ENCODE measurements at places on chromosomes 1 and 21.
A peak's percentile ranks its signal among the peaks of the same experiment; 100 is the strongest.

GRCh38 chr1:175204330-175204729, 11.8 kb upstream of the KIAA0040 start:
- no peak for DNase-seq

- no peak for DNase-seq
Measured at GRCh38 chr1:86829321-86829720, 84.6 kb downstream of the SELENOF start.

GRCh38 chr1:181062836-181063428, 25.6 kb upstream of the IER5 start:
- peak; percentile 48 for DNase-seq

GRCh38 chr1:145845144-145845513, 301 bp upstream of the NUDT17 start:
- DNase-seq: no peak

- DNase-seq: no peak
Measured at GRCh38 chr1:220504329-220504728, 23.6 kb upstream of the MARK1 start.

- DNase-seq: no peak
Measured at GRCh38 chr1:109944541-109944940, 33.9 kb downstream of the CSF1 start.

GRCh38 chr1:228376262-228376628, 30.4 kb downstream of the TRIM11 start:
- DNase-seq: peak; percentile 10

DNA sequence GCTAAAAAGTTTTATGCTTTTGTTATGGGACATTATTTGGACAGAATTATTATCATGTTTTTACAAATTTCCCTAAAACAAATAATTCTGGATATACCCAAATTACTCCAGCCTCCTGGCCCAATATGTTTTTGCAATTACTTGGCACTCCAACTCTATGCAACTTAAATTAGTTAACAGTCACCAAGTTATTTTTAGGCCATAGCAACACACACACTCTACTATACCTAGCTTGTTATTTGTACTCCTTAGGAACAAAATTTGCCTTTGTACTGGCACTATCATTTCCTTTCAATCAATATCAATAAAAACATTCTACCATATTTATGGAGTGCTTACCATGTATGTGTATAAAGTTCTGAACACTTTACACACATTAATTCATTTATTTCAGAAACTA, 7.7 kb downstream of the DUSP10 start:
- no peak for DNase-seq

DNA sequence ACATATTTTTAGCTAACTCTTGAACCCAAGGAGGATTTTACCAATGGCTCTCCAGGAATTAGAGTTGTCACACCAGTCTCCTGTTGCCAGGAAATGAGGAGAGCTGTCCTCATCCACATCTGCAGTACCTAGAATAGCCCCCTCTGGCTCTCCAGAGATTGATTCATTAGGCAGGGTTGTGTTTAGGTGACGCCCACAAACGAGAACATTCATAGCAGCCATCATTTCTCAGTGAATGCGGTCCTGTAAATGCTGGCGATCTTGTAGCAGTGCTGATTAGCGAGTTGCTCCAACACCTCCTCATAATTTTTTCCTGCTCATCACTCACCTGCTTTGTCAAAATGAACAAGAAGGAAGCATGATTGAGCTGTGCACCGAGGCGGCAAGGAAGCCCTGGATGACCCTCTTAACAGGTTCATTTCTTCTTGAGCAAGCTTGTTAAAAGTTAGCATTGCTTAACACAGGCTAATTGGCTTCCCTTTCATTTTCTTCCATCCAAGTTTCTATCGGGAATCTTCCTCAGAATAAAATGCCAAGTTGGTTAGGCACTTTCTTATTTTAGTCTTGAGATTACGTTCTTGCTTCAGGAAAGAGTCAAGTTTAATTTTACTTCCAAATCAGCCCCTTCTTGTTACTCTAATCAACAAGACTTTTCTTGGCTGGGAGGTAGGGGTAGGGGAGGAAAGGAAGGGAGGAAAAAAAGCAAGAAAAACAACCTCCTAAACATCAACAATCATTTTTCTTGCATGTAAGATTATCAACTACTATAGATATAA, 16.5 kb upstream of the KLHDC8A start:
- no peak for DNase-seq

GRCh38 chr1:205977402-205978014, 25.7 kb downstream of the RAB7B start:
- peak; percentile 77 for DNase-seq

GRCh38 chr1:206609229-206609991, 2.9 kb downstream of the EIF2D start:
- no peak for DNase-seq

- peak; percentile 64 for DNase-seq
Measured at GRCh38 chr1:208090388-208091301, 153.5 kb downstream of the PLXNA2 start.

DNA sequence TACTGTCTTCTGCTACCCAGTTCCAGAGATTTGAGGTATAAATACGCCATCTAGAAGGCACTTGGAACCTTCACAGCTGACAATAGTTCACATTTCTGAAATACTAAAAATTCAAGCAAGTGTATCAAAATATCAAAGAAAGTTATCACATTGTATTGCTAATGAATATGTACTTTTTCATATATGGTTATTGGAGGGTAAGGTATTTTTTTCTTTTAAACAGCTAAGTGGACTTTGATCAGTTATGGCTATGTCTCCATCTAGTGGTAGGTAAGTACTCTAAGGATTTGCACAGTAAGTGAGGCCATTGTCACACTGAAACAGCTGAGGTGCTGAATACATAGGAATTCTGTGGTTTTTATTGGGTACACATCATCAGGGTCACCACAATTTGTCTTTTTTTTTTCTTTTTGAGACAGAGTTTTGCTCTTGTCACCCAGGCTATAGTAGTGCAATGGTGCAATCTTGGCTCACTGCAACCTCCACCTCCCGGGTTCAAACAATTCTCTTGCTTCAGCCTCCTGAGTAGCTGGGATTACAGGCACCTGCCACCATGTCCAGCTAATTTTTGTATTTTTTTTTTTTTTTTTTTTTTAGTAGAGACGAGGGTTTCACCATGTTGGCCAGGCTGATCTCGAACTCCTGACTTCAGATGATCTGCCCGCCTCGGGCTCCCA, 49.1 kb upstream of the CR2 start:
- DNase-seq: peak; percentile 74

DNA sequence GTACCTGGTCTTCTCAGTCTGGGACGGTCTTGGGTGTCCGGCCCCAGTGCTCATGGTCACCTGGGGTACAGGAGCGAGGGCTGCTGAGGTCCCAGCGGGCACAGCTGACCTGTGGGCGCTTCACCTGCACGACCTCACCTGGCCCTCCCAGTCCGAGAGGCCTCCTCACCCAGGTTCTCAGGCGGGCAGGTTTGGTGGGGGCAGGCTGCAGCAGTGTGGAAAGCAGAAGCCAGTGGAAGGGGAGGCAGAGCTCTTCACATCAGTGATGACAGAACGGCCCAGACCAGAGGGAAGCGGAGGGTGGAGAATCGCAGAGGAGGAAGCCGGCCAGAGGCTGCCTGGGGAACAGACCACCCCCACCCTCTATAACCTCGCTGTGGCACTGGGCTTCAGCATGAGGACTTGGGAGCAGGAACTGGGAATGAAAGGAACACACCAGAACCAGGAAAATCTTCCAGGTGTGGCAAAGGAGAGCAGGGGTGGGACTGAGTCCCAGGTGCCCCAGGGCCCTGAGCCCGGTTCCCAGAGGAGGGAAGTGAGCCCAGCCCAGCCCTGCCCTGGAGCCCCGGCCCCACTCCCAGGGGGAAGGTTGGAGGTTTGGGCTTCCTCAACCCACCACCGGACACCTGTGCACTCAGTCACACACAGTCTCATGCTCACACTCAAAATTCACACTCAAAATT, 265.2 kb upstream of the VAMP3 start:
- no peak for DNase-seq

DNA sequence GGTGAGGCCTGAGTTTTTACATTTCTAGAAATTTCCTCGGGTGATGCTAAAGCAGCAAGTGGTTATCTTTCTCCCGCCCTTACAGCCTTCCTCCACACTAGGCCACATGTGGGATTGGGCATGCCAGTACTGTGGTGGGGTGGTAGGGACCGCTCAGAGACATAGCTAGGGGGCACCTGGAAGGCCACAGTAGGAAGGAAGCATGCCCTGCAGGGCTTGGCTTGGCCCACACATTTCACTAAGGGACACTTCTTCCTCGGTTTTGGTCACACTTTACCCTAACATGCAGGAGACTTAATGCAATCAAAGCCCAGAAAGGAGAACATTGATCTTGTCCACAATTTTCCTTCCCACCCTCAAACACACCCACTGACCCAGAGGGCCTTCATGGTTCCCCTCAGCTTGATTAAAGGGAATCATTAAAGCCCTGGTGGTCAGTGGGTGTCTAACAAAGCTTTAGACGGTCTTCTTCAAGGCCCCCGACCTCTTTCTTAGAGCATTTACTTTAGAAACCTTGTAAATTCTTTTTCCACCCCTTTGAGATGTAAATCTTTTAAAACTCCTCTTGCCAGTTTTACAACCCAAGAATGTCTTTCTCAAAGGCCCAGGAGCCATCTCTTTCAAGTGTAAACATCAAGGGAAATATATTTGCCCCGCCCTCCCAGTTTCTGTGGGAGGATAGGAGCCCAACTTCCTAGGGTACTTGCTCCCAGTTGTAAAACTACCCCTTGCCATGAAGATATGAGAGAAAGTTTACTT, 246.4 kb upstream of the PTBP2 start:
- no peak for DNase-seq

- no peak for DNase-seq
Measured at GRCh38 chr1:109467301-109467777, 993 bp downstream of the SYPL2 start.

DNA sequence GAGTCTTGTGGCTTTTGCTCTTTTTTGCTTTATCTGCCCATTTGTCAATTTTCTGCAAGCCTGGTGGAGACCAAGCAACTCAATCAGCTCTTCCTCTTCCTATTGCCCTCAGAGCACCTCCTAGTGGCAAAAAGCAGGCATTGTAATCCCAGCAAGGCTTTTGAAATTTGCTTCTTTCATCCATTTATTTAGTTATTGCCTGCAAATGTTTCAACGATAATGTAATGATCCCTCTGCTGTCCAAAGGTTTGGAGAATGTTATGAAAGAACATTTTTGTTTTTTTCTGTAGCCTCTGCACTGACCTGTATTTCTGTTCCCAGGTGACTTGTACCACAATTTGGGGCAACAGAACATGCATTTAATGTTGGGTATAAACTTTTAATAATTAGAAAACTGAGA, 127.8 kb downstream of the GABPA start:
- peak; percentile 30 for DNase-seq

- DNase-seq: peak; percentile 18
Measured at GRCh38 chr1:3547055-3548005, 64.0 kb downstream of the MEGF6 start.

DNA sequence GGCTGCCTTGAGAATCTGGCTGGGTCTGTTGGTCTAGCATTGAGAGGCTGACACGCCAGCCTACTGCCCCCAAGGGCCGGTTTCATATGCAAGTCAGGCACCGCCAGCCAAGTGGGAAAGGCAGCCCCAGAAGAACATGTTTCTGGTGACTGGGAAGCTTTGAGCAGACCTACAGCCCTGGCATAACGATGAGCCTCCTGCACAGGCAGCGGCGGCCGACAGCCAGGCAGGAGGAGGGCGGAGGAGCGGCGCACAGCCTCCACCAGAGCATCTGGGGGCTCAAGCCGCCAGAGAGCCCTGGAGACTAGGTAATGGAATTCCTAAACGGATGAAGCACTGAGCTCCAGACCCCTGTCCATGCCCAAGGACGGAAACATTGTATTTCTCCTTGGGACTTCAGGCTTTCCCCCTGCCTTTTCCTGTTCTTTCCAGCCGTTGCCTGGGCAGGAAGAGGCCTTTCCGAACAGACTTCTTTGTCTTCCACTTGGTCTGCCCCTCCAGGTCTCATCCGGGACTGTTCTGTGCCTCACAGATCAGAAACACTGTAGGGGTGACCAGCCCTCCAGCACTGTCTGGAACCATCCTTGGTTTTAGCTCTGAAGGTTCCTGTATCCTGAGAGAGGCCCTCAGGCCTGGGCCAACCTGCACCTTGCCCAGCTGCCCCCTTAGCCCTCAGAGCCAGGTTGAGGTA, 59.5 kb downstream of the IRF2BP2 start:
- DNase-seq: no peak

- peak; percentile 34 for DNase-seq
Measured at GRCh38 chr1:240210026-240210425, 118.3 kb downstream of the FMN2 start.

GRCh38 chr1:185567440-185567839, 166.8 kb upstream of the HMCN1 start:
- DNase-seq: no peak

GRCh38 chr1:208030288-208031091, 119.6 kb upstream of the CD34 start:
- DNase-seq: no peak

Data from fibroblast of skin of back (primary cell).